Effector memory CD4-positive, alpha-beta T cell (primary cell): ENCODE measurements at places on chromosomes 5 and 9.

GRCh38 chr9:20331095-20331685 is 291.1 kb downstream of the MLLT3 start:
- H3K4me1 ChIP-seq = no peaks in the 10 kb centered on the region
- H3K4me3 ChIP-seq = no peak overlapping the region
- H3K36me3 ChIP-seq = no peaks in the 10 kb centered on the region
- DNase-seq = no peak
- no peak overlapping the region for H3K27ac ChIP-seq
- no peaks in the 10 kb centered on the region for H3K27me3 ChIP-seq

- no peak overlapping the region for H3K27ac ChIP-seq
- no peaks in the 10 kb centered on the region for H3K27me3 ChIP-seq
- H3K4me3 ChIP-seq = no peak overlapping the region
- no peak for DNase-seq
- no peaks in the 10 kb centered on the region for H3K4me1 ChIP-seq
Measured at GRCh38 chr9:97297889-97298288, 9.6 kb upstream of the CCDC180 start.

DNA sequence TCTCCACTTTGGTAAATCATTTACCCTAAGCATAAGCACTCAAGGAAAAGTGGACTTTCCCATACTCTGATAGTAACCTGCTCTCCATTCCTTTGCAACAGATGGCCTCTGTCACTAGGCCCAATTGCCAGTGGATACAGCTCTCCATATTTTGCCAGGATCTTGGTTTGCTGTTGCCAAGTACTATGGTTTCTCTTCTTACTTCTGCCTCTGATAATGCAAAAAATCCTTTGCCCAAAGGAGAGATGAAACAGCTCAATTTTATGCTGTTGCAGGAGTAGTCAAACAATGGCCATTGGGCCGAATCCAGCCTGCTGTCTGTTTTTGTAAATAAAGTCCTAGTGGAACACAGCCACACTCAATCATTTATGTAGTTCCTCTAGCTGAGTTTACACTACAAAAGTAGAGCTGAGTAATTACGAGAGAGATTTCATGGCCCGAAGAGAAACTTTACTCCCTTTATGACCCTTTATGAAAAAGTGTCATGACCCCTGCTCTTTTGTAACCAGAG is 92.5 kb downstream of the HTR4 start:
- no peak overlapping the region for H3K4me3 ChIP-seq
- DNase-seq = no peak
- no peaks in the 10 kb centered on the region for H3K36me3 ChIP-seq
- H3K4me1 ChIP-seq = no peaks in the 10 kb centered on the region
- H3K27me3 ChIP-seq = no peaks in the 10 kb centered on the region

GRCh38 chr5:74051076-74051475 is 425.1 kb downstream of the ARHGEF28 start:
- no peaks in the 10 kb centered on the region for H3K4me1 ChIP-seq
- DNase-seq = no peak
- H3K27ac ChIP-seq = no peak overlapping the region
- no peaks in the 10 kb centered on the region for H3K36me3 ChIP-seq
- H3K27me3 ChIP-seq = peaks cover 1% of the 10 kb centered on the region
- no peak overlapping the region for H3K4me3 ChIP-seq

- DNase-seq = no peak
- peak overlapping the region; percentile 97 for H3K4me3 ChIP-seq
- no peaks in the 10 kb centered on the region for H3K27me3 ChIP-seq
- peaks cover 57% of the 10 kb centered on the region for H3K4me1 ChIP-seq
- no peaks in the 10 kb centered on the region for H3K36me3 ChIP-seq
Measured at GRCh38 chr9:92948038-92948534, 763 bp downstream of the FGD3 start.

GRCh38 chr9:135374591-135374990 is 105.0 kb upstream of the PPP1R26 start:
- H3K4me3 ChIP-seq = no peak overlapping the region
- H3K27ac ChIP-seq = no peak overlapping the region
- H3K36me3 ChIP-seq = no peaks in the 10 kb centered on the region
- no peaks in the 10 kb centered on the region for H3K27me3 ChIP-seq

DNA sequence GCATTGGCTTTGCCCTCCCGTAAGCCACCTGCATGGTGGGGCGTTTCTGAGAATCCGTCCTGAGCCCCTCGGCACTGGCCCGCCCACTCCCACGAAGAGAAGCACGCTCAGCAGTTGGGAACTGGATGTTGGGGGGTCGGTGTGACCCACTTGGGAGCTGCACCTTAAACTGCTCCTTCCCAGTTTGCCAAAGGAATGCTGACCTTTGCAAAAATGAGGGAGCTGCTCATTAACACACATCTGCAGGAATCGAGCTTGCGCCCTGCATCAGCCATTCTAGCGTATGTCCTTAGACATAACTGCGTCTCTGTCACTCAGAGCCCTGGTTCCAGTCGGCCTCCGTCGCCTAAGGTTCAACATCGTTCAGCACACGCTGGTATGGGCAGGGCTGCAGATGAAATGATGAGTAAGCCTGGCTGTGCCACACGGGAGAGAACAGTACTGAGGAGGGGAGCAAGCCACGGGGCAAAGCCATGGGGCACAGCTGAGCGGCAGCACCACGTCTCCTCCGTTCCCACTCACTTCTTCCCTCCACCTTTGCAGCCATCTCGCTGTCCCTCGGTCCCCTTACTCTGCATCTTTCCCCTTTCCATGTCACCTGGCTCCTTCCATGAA is 28.8 kb upstream of the NCS1 start:
- H3K4me1 ChIP-seq = no peaks in the 10 kb centered on the region
- peaks cover 11% of the 10 kb centered on the region for H3K27me3 ChIP-seq
- no peak overlapping the region for H3K4me3 ChIP-seq
- no peak overlapping the region for H3K27ac ChIP-seq

GRCh38 chr5:886716-887325 is 5.8 kb downstream of the BRD9 start:
- H3K4me1 ChIP-seq = peaks cover 11% of the 10 kb centered on the region
- no peak overlapping the region for H3K4me3 ChIP-seq
- H3K27me3 ChIP-seq = no peaks in the 10 kb centered on the region
- H3K27ac ChIP-seq = no peak overlapping the region

- H3K27ac ChIP-seq = peak overlapping the region; percentile 78
- peak; percentile 75 for DNase-seq
- H3K4me1 ChIP-seq = peaks cover 87% of the 10 kb centered on the region
Measured at GRCh38 chr5:177429248-177430040, 3.0 kb downstream of the GRK6 start.

DNA sequence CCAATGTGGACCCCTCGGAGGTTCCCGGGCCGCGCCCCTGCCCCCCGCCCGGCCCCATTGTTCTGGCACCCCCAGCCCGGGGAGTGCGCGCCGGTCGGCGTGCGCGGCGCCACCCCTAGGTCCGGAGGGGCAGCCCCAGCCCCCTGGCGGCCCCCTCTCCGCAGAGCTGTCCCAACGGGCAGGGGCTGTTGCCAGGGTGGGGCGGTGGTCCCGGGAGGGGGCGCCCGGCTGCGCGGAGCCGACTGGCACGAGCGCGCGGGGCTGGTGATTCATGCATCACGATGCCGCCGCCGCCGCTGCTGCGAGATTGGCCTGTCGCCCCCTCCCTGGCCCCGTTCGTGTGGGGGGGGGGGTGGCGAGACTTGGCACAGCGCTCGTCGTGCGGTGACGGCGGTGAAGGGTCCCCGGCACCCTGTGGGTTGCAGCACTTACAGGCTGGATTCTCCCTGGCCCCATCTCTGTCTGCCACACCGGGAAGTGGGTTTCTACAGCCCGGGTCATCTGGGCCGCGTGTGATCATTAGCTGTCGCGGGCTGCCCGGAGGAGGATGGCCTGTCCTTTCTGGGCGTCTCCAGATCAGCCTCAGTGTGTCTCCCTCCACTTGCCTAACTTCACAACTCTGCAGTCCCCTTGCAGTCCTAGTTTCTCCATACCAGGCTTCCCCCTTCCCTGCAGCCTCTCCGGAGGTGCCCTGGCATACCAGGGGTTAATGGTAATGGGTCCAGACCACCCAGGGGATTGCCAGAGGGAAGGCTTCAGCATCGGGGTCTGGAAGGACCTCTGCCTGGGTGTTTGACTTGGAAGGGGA is 858 bp downstream of the NCS1 start:
- peak overlapping the region; percentile 25 for H3K4me3 ChIP-seq
- H3K27ac ChIP-seq = no peak overlapping the region
- H3K4me1 ChIP-seq = peaks cover 3% of the 10 kb centered on the region
- H3K36me3 ChIP-seq = no peaks in the 10 kb centered on the region
- H3K27me3 ChIP-seq = peaks cover 17% of the 10 kb centered on the region

GRCh38 chr5:158382473-158382872 is 523.5 kb upstream of the CLINT1 start:
- H3K36me3 ChIP-seq = no peaks in the 10 kb centered on the region
- no peaks in the 10 kb centered on the region for H3K4me1 ChIP-seq
- H3K27me3 ChIP-seq = no peaks in the 10 kb centered on the region
- no peak overlapping the region for H3K4me3 ChIP-seq
- DNase-seq = no peak
- H3K27ac ChIP-seq = no peak overlapping the region

- DNase-seq = no peak
- H3K27ac ChIP-seq = no peak overlapping the region
- H3K36me3 ChIP-seq = no peaks in the 10 kb centered on the region
- no peaks in the 10 kb centered on the region for H3K4me1 ChIP-seq
- no peaks in the 10 kb centered on the region for H3K27me3 ChIP-seq
Measured at GRCh38 chr9:21747175-21747574, 55.3 kb upstream of the MTAP start.

DNA sequence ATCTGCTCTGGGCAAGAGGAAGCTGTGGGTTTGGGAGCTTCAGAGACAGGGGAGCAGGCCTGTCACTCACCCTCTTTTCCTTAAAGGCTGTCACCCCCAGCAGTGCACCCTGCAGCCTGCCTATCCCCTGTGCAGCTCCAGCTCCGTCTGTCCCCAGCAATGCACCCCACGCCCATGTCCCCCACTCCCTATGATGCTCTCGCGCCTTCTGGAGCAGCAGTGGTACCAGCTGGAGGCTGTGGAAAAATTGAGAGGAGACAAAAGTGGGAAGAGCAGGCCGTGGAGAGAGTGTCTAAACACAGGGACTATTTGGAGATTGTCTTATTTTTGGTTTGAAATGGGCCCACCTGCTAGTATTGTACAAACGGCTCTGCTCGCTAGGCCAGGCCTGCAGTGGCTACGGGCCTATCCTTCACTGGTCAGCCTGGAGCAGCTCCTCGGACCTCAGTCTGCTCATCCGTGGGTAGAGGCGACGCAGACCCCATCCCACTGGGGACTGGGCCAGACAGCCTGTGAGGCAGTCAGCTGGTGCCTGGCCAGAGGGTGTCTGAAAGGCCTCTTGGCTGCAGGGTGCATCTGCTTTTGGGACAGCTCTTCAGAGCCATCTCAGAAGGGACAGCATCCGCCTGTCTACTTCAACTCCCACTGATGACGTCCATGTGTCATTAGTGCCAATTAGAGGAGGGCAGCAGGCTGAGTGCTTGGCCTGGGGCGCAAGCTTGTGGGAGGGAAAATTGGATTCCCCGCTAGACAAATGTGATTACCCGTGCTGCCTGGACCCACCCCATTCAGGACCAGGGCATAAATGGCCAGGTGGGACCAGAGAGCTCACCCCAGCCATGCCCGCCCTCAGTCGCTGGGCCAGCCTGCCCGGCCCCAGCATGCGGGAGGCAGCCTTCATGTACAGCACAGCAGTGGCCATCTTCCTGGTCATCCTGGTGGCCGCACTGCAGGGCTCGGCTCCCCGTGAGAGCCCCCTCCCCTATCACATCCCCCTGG is at the start of gene DBH:
DBH (plus strand) TSS at position 831 of the 999 bp plus-strand sequence; CDS start at position 840, 9 bp downstream.
- DNase-seq = no peak
- no peaks in the 10 kb centered on the region for H3K4me1 ChIP-seq
- H3K4me3 ChIP-seq = no peak within 1 kb of the TSS
- no peaks in the 10 kb centered on the region for H3K27me3 ChIP-seq
- no peaks in the 10 kb centered on the region for H3K36me3 ChIP-seq

- no peak for DNase-seq
- no peak overlapping the region for H3K4me3 ChIP-seq
- H3K27me3 ChIP-seq = peaks cover 4% of the 10 kb centered on the region
- no peaks in the 10 kb centered on the region for H3K4me1 ChIP-seq
- H3K27ac ChIP-seq = no peak overlapping the region
- no peaks in the 10 kb centered on the region for H3K36me3 ChIP-seq
Measured at GRCh38 chr5:72134226-72134899, 27.1 kb downstream of the MAP1B start.

- no peak for DNase-seq
- H3K36me3 ChIP-seq = no peaks in the 10 kb centered on the region
- no peaks in the 10 kb centered on the region for H3K4me1 ChIP-seq
Measured at GRCh38 chr5:10227379-10227778, 22.3 kb downstream of the ATPSCKMT start.

DNA sequence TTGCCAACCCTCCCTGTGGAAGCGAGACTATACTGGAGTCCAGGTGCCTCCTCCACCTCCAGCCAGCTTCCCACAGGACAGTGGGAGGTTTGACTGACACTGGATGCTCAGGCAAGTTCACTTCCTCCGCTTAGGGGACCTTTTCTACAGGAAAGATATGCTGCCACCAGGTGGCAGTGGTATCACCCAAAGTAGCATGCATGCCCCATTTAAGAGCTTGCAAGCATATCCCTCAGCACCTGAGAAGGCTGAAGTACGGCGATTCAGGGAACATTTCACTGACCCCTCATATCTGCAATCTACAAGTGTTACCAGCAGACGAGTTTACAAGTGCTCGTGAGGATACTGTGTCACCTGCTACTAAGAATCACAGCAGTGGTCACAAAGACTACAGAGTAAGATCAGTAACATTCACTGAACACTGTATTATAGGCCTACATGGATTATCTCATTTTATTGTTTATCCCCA is 75.5 kb downstream of the KLHL3 start:
- DNase-seq = peak; percentile 53
- H3K27ac ChIP-seq = no peak overlapping the region
- no peak overlapping the region for H3K4me3 ChIP-seq
- no peaks in the 10 kb centered on the region for H3K27me3 ChIP-seq
- H3K4me1 ChIP-seq = no peaks in the 10 kb centered on the region
- H3K36me3 ChIP-seq = peaks cover 6% of the 10 kb centered on the region

DNA sequence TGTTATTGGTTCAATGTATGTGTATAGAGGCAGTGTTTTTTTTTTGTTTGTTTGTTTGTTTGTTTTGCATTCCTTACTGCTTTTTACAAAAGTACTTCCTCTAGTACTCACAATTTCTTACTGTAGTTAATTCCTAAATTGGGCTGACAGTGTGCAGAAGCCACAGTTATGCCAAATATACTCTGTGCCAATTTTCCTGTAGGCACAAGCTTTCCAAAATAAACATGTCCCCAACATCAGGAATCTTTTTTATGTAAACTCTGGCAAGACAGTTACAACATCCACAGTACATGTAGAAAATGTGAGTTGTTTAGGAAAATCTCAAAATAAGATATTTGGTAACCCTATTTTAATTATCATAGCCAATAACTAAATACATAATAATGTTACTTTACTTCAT is 161.6 kb upstream of the TSLP start:
- DNase-seq = no peak
- no peaks in the 10 kb centered on the region for H3K4me1 ChIP-seq

GRCh38 chr9:134750450-134751155 is 109.0 kb downstream of the COL5A1 start:
- DNase-seq = no peak
- no peak overlapping the region for H3K27ac ChIP-seq
- H3K4me3 ChIP-seq = no peak overlapping the region
- no peaks in the 10 kb centered on the region for H3K27me3 ChIP-seq
- H3K36me3 ChIP-seq = no peaks in the 10 kb centered on the region
- no peaks in the 10 kb centered on the region for H3K4me1 ChIP-seq

GRCh38 chr9:14993901-14994554 is 83.8 kb upstream of the FREM1 start:
- H3K4me3 ChIP-seq = peak overlapping the region; percentile 69
- peaks cover 11% of the 10 kb centered on the region for H3K4me1 ChIP-seq
- no peak for DNase-seq
- H3K27me3 ChIP-seq = no peaks in the 10 kb centered on the region
- peak overlapping the region; percentile 53 for H3K27ac ChIP-seq

- H3K4me3 ChIP-seq = no peak overlapping the region
- H3K27ac ChIP-seq = no peak overlapping the region
- DNase-seq = no peak
Measured at GRCh38 chr5:53884844-53885243, 324.4 kb downstream of the NDUFS4 start.
